ENCODE measurements at places on chromosomes 6 and 20. TPM values are rescaled to one million over a fixed set of nuclear protein-coding genes. Genes with fewer than 3 reads are reported as not detected.

- H3K27me3 ChIP-seq: no peaks in the 10 kb centered on the region
- H3K36me3 ChIP-seq: no peaks in the 10 kb centered on the region
- H3K27ac ChIP-seq: no peak overlapping the region
These were observed 17.6 kb upstream of the L3MBTL3 start for GRCh38 chr6:130000526-130001421.

DNA sequence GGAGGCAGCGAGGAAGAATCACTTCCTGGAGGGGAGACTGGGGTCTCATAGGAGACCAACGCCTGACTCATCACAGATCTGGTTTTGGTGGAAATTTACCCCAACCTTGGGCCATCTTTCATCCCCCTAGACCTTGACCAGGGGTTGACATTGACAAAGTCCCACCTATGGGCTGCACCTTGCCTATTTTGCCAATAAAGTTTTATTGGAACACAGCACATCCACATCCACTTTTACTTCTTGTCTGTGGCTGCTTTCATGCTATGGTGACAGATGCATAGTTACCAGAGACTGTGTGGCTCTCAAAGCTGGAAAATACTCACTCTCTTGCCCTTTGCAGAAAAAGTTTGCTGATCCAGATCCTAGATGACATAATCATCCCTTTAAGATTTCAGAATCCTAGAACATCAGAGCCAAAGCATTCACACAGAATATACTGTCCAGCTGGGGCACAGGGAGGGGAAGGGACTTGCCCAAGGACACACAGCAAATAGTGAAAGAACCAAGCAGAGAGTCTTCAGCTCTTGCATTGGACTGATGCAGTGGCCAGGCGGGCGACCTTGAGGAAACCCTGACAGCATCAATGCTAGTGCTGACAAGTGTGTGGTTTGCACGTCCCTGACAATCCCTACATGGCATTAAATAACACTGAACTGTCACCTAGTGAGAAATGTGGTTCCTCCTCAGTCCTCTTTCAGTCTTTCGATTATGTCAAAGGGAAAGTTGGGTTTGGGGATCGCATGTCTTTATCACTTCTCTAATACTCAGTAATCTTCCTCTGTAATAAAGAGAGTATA lies 41.2 kb downstream of the CD40 start:
- DNase-seq: no peak
- no peaks in the 10 kb centered on the region for H3K4me1 ChIP-seq
- H3K27me3 ChIP-seq: no peaks in the 10 kb centered on the region
- H3K4me3 ChIP-seq: no peak overlapping the region

DNA sequence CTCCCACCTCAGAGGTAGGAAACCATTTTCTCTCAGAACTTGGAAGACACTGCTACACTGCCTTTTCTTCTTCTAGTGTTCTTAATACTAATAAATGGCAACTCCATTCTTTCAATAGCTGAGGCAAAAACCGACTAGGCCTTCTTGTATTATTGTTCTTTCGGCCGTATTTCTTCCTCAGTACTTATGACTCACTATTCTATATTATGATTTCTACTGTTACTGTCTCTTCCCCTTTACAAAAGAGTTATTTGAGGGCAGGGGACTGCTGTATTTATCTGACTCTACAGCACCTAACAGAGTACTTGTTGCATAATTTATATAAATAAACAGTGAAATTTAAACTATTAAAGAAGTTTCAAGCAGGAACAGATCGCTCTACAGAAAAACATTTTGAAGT lies 3.1 kb downstream of the DNAAF9 start:
- no peak overlapping the region for H3K4me3 ChIP-seq
- no peaks in the 10 kb centered on the region for H3K27me3 ChIP-seq
- H3K4me1 ChIP-seq: no peaks in the 10 kb centered on the region
- no peak for DNase-seq

- DNase-seq: no peak
- no peak overlapping the region for H3K27ac ChIP-seq
- H3K4me3 ChIP-seq: no peak overlapping the region
These were observed 15.5 kb downstream of the MRPS18A start for GRCh38 chr6:43671801-43672690.

Gene OTOR
- total RNA-seq: not detected

Gene LIN28B
- total RNA-seq: 94.7 TPM

DNA sequence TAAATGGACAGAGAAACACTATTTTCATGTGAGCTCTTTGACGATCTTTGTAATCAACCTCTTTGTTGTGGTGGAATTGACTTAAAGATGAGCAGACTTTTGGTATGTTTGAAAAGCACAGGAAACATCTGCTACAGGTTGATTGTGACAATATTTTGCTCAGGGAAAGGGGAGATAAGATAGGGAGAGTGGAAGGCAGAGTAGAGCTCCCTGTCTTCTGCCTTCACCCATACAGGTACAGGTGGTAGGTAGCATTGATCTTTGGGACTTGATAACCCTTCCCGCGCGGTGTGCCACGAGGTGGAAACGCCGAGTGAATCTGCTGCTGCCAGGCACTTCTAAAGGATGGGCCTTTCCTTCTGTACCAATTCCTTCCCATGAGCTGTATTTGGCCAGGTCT lies 183.6 kb downstream of the UTRN start:
- DNase-seq: no peak
- no peaks in the 10 kb centered on the region for H3K4me1 ChIP-seq
- H3K4me3 ChIP-seq: no peak overlapping the region
- no peaks in the 10 kb centered on the region for H3K27me3 ChIP-seq

DNA sequence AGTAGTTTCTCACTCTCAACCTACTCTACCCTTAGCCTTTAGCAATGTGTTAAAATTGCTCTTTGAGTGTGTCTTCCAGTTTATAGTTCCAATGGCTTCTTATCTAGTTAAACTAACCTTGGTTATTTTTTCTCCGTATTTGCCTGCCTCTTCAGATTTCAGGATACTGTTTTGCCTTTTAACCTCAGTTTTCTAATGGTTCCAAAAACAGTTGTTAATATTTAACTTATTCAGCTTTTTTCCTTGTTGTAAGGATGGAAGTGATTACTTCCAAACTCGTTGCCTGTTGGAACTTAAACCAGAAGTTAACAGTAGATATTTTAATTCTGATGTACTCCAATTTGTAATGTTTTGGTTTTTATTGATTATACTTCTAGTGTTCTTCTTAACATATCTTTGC lies 1574.9 kb downstream of the HACE1 start:
- H3K4me1 ChIP-seq: no peaks in the 10 kb centered on the region
- no peak overlapping the region for H3K27ac ChIP-seq
- no peak overlapping the region for H3K4me3 ChIP-seq
- no peak for DNase-seq

DNA sequence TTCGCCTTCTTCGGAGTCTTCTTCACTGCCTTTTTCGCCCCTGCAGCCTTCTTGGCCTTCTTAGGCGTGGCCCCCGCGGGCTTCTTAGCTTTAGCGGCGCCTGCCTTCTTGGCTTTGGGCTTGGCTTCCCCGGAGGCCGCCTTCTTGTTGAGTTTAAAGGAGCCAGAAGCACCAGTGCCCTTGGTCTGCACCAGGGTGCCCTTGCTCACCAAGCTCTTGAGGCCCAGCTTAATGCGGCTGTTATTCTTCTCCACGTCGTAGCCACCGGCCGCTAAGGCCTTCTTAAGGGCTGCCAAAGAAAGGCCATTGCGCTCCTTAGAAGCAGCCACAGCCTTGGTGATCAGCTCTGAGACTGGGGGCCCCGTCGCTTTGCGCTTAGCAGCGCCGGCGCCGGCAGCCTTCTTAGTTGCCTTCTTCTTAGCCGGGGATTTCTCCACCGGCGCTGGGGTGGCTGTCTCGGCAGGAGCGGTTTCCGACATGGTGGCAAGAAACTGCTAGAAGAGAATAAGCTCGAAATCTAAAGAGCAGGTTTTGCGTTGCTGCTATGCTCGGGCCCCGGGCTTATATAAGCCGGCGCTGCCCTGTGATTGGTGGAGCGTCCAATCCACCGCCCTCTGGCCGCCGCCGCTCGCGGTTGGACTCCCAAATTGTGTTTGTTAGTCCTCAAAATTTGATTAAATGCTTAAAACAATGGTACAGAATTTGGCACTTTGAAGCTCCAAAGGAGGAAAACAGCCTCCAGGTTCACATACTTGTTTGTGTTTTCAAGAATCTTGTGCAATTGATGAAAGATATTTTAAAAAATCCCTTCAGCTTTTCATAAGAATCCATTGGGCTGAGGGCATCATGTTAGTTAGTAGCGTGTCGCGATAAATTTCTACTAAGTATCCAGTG lies 44.9 kb downstream of the OR2B2 start:
- DNase-seq: no peak
- no peaks in the 10 kb centered on the region for H3K27me3 ChIP-seq
- peak overlapping the region; percentile 82 for H3K4me3 ChIP-seq
- H3K36me3 ChIP-seq: no peaks in the 10 kb centered on the region
- peak overlapping the region; percentile 90 for H3K27ac ChIP-seq

GRCh38 chr6:36668591-36668990 lies 9.9 kb upstream of the CDKN1A start:
- DNase-seq: no peak
- H3K27me3 ChIP-seq: no peaks in the 10 kb centered on the region
- no peak overlapping the region for H3K27ac ChIP-seq

Gene CGA
- total RNA-seq: not detected

Gene YWHAB
- total RNA-seq: 256 TPM

GRCh38 chr6:67640484-67640883 lies 994.6 kb upstream of the ADGRB3 start:
- no peak for DNase-seq
- H3K27me3 ChIP-seq: no peaks in the 10 kb centered on the region
- no peaks in the 10 kb centered on the region for H3K4me1 ChIP-seq
- no peaks in the 10 kb centered on the region for H3K36me3 ChIP-seq

DNA sequence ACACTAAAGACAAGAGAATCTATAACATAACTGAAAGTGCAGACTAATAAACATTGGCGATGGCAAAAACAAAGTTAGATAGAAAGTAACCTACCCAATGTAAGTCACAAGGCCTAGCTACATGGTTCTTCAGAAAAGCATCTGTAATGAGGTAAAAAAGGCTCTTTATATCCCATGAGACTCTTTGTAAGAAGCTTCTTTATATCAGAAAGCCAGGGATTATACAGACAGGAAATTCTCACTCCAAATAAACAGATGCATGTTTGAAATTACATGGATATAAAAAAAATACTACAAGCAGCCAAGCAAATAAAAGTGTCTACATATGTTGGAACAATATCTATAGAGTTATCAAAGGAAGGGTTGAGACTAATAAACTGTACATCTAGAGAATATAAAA lies 284.9 kb upstream of the NRSN1 start:
- H3K4me3 ChIP-seq: no peak overlapping the region
- no peaks in the 10 kb centered on the region for H3K27me3 ChIP-seq
- DNase-seq: no peak
- no peaks in the 10 kb centered on the region for H3K36me3 ChIP-seq

Gene LAMA5
- 225 TPM for total RNA-seq

DNA sequence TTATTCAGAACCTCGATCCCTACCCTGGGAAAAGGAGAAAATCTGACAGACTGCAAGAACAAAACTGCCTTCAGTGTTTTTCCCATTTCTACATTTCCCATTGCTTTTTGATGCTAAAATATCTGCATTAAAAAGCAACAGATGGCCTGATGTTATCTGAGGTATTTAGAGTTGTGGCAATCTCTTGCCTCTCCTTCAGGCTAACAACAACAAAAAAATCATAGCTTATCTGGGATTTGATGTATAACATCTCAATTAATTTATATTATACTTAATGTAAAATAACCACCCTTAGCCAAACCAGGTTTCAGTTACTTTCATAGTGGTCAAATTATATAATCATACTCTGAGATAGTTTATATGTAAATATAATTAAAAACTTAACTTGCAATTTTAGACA lies 15.8 kb upstream of the GABRR2 start:
- DNase-seq: no peak
- H3K27ac ChIP-seq: no peak overlapping the region
- no peak overlapping the region for H3K4me3 ChIP-seq

Measured in H1 (cell line).